HFFc6 (cell line): ENCODE measurements at places on chromosomes 2 and 18. TPM values are rescaled to one million over a fixed set of nuclear protein-coding genes. Genes with fewer than 3 reads are reported as not detected.
A peak's percentile ranks its signal among the peaks of the same experiment; 100 is the strongest.

- DNase-seq: no peak
- peaks cover 74% of the 10 kb centered on the region for H3K4me1 ChIP-seq
- no peaks in the 10 kb centered on the region; the same call in 1 of the 2 replicates for H3K27me3 ChIP-seq
- peak overlapping the region; percentile 66 for H3K4me3 ChIP-seq
Measured at GRCh38 chr2:101464841-101465240, 10.1 kb downstream of the RFX8 start.

GRCh38 chr2:128469875-128470274, 151.2 kb upstream of the HS6ST1 start:
- peaks cover 23% of the 10 kb centered on the region; the same call in 1 of the 2 replicates for H3K36me3 ChIP-seq
- no peak for DNase-seq
- H3K4me3 ChIP-seq: no peak overlapping the region

GRCh38 chr2:68653538-68653982, 10.2 kb downstream of the PROKR1 start:
- DNase-seq: no peak
- no peaks in the 10 kb centered on the region for H3K36me3 ChIP-seq
- H3K27me3 ChIP-seq: peaks cover 22% of the 10 kb centered on the region

Gene DHRS9
- total RNA-seq: not detected in 3 replicates

GRCh38 chr18:36530676-36531405, 233.3 kb downstream of the FHOD3 start:
- peaks cover 2% of the 10 kb centered on the region; the same call in 1 of the 2 replicates for H3K27me3 ChIP-seq
- DNase-seq: no peak
- peaks cover 50% of the 10 kb centered on the region for H3K4me1 ChIP-seq

Gene QPCT
- total RNA-seq: 4.8 and 5.4 TPM in 2 replicates

GRCh38 chr2:149422337-149422990, 92.1 kb downstream of the LYPD6 start:
- peaks cover 74% of the 10 kb centered on the region for H3K4me1 ChIP-seq
- H3K27ac ChIP-seq: peak overlapping the region; percentile 81
- DNase-seq: peak; percentile 56
- no peaks in the 10 kb centered on the region; the same call in 1 of the 2 replicates for H3K27me3 ChIP-seq

DNA sequence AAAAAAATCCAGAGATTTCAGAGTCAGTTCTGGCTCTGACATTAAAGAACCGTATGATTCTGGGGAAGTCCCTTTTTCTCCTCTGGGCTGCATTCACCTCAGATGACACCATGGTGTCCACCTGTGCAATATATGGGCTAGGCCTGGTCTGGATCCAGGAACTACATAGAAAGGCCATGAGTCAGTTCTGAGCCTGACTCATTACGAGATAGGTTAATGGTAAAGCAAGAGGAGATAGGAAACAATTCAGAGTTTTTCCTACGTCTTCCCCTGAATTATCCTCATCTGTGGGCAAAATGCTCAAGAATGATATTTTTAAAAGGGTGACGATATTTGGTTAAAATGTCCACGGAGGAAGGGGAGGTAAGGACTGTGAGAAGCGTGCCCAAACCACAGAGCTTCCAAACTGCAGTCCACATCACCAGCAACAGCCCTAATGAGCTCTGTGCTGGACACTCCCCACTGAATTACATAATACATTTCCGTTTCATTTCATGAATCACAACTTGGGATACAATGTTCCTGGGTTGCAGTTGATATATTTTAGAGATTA, 180.1 kb upstream of the OSR1 start:
- H3K27ac ChIP-seq: peak overlapping the region; percentile 91
- no peaks in the 10 kb centered on the region for H3K27me3 ChIP-seq
- peak overlapping the region; percentile 68 for H3K4me3 ChIP-seq
- DNase-seq: peak; percentile 90
- peaks cover 81% of the 10 kb centered on the region for H3K4me1 ChIP-seq
